ENCODE measurements at places on chromosomes 3 and 15.

DNA sequence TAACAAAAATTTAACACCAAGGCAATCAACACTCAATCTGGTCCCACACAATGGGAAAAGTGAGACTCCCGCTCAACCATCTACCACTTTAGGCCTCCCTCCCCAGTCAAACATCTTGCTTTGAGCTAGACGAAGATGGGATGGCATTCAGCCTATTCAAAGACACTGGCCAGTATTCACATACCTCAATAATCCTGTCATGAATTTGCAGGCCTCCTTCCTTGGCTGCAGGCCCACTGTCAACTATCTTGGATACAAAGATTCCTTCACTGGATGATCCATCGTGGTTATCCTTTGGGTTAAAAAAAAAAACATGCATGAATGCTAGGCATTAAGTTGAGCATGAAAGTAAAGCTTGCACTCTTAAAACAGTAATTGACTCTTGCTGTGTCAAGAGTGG lies 22.6 kb downstream of the PDZRN3 start:
- DNase-seq, result no peak

DNA sequence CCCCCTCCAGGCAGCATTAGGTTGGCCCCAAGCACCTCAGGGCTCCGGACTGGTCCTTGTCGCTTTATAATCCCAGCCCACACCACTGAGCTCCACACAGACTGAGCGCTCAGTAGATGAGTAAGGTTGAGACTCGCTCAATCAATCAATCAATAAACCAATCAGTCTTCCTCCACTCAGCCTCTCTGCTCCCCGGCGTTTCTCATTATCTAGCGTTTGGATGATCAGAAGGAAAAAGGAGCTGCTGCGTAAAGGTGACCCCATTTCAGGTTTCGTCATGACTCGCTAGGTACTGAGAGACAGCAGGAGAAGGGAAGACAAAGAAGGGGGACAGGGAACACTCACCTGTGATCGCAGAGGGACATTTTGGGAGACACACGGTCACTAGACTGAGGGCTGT lies 41.2 kb downstream of the ZNF710 start:
- DNase-seq, result no peak

DNA sequence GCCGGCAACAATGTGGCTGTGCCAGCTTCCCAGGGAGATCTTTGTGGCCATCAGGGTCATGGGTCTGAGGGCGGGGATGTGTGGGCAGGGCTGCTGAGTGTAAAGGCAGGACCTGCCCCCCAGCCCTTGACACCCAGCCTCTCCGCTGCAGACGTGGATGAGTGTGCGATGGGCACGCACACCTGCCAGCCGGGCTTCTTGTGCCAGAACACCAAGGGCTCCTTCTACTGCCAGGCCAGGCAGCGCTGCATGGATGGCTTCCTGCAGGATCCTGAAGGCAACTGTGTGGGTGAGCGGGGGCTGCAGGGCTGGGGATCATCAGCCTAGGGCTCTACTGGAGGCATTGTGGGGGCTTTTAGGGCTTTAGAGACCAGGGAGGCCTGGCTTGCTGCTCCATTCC lies 78.8 kb downstream of the FBLN2 start:
- no peak for DNase-seq

- DNase-seq, result no peak
Measured at GRCh38 chr3:149958171-149958796, 12.4 kb downstream of the PFN2 start.

DNA sequence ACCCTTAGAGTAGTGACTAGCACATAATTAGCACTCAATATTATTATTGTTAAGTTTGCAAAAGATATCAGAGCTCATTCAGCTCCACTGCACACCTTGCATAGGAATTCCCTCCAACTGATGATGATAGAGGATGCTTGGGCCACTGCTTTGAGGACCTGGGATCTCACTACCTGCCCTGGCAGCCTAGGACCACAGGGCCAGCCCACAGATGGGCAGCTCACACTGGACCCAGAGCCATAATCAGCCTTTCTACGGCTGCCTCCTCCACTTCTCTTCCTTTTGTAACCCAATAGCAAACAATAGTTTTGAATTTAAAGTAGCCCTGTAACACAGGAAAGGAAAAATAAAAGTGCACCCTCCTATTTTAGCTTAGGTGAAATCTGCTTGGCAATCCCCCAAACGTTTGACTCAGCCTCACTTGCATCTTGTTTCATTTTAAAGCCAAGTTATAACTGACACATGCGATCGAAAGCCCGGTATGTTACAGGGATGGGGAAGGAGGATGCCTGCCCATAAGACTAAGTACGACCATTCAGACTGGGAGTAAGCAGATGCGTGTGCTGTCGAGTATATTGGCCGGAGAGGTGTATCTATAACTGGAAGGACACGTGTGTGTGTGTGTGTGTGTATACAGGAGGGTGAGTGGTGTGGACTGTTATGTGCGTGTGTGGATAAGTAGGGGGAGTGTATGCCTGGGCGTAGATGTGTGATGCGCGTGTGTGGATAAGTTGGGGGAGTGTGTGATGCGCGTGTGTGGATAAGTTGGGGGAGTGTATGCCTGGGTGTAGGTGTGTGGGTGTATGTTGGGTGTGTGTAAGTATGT lies 65.9 kb downstream of the CPN2 start:
- no peak for DNase-seq
